ENCODE measurements at places on chromosomes 5 and 9. TPM values are rescaled to one million over a fixed set of nuclear protein-coding genes. Genes with fewer than 3 reads are reported as not detected.

DNA sequence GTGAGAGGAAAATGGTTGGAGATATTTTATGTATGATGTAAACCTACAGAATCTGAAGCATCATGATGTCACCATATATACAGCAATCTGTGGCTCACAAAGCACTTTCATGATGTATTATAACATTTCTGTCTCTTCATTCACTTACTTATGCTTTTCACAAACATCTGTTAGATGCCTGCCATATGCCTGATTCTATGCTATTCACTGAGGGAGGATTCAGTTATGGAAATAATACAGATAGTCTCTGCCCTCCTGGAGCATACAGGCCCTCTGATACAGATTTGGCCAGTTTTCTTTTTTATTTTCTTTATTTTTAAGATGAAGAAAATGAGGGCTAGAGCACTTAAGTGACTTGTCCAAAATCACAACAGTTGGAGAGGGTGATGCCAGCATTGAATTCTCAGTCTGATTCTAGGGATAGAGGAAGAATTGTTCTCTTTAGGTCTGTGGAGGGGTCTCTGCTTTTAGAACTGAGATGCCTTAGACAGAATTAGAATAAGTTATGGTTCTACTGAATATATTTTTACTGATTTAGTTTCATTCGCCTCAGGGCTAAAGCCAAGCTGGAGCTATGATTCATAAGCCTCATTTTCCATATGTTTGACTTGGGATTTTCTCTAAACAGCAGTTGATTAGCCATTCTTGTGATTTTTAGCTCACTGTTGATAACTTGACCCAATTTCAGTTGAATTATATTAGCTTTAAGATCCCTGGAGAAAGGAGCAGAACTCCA is 636.4 kb downstream of the PRELID2 start:
- no peak for DNase-seq

DNA sequence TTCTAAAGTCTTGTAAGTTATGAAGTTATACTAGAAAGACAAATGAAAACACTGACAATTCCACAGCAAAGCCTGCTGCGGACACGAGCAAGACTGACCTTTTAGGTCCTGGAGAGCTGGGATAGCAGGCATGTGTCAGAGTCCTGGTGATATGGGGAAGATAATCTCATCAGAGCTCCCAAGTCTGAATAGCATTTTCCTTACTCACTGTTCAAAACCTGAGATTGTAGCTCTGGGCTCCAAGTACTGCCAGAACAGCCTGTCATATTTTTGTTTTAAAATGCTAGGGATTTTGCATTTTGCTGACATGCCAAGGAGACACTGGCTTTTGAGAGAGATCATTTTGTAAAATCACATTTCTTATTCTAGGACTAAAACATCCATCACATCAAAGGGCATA is 90.1 kb downstream of the DRD1 start:
- no peak for DNase-seq

PLAC8L1 gene
- 1.3 TPM for polyA plus RNA-seq

- DNase-seq: no peak
These were observed 89.9 kb upstream of the FBXW11 start for GRCh38 chr5:172096207-172096940.
